Urinary bladder (tissue), 4 donors: ENCODE measurements at places on chromosomes 7 and 10. TPM values are rescaled to one million over a fixed set of nuclear protein-coding genes. Genes with fewer than 3 reads are reported as not detected.

DNA sequence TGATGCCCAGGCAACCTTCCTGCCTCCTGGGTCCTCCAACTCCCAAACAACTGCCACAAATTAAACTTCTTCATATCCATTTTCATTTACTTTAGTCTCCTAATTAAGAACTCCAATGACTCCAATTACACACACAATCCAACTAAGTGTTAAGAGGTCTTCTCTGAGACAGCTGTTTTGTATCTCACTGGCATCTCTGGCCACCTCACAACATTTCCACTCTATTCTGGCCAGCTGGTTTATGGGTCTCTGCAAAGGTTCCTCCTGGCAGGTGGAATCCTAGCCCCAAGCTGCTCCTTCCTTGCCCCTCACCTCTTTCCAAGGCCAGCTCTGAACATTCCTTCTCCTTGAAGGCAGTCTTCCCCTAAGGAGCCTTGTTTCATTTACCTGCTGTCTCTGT, 123.1 kb upstream of the HPS1 start:
- DNase-seq = no peak

DNA sequence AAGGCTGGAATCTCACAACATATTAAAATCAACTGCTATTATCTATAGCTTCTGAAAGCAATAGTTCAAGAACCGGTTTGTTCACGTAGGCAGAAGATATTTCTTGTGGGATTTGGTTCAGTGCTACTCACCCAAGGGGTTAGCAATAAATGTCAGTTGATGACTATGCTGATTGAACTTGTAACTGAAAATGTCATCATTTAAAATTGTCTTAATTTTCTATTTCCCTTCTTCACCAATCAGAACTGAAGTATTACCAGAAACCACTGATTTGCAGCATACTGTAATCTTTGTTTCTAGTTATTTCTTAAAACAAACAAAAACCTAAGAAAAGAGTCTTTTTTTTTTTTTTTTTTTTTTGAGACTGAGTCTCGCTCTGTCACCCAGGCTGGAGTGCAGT, 46.1 kb downstream of the CPEB3 start:
- DNase-seq = no peak

DNA sequence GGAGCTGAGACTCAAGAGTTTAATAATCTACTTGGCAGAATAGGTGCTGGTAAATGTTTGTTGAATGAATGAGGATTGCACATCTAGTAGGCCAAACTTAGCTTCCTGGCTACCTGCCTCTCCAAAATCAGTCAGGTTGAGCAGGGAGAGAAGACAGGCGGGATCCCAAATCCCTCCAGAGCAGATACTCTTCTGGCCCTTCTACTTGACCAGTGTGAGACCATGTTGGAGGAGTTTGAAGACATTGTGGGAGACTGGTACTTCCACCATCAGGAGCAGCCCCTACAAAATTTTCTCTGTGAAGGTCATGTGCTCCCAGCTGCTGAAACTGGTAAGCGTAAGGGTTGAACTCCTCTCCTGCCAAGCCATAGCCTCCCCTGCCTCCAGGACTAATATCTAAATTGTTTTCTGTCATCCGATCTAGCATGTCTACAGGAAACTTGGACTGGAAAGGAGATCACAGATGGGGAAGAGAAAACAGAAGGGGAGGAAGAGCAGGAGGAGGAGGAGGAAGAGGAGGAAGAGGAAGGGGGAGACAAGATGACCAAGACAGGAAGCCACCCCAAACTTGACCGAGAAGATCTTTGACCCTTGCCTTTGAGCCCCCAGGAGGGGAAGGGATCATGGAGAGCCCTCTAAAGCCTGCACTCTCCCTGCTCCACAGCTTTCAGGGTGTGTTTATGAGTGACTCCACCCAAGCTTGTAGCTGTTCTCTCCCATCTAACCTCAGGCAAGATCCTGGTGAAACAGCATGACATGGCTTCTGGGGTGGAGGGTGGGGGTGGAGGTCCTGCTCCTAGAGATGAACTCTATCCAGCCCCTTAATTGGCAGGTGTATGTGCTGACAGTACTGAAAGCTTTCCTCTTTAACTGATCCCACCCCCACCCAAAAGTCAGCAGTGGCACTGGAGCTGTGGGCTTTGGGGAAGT, 2.2 kb upstream of the MBLAC1 start:
- DNase-seq = no peak

DNA sequence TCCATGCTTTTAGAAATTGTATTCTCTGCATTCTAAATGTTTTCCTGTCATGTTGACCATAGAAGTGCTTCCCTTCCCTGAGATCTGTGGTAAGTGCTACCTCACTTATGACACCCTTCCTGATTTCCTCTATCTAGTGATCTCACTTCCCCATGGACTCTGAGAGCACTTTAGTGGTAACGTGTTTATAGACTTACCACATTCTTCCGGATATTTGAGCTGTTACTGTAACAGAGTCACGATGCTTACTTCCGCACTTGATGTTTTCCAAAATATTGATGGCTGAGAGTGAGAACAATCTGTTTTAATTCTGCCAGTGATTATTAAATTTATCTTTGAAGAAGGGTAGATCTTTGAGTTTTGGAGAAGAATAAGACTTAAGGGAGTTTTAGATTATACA, 60.1 kb upstream of the NAMPT start:
- no peak for DNase-seq

DNA sequence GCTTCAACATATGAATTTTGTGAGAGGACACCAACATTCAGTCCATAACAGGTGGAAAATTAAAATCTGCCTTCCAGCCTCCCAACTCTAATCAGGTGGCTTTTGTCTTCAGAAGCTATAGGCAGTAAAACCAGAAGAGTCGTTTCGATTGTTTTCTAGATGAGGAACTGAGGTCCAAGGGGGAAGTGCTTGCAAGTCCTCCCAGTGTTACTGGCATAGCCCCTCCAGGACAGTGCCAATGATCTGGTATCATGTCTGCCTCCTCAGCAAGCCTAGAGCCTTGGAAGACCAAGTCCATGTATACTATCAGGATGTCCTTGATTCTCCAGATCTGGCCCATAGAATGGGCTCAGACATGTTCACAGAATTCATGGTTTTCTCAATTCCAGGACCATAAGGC, 16.9 kb downstream of the CYP26A1 start:
- no peak for DNase-seq

DNA sequence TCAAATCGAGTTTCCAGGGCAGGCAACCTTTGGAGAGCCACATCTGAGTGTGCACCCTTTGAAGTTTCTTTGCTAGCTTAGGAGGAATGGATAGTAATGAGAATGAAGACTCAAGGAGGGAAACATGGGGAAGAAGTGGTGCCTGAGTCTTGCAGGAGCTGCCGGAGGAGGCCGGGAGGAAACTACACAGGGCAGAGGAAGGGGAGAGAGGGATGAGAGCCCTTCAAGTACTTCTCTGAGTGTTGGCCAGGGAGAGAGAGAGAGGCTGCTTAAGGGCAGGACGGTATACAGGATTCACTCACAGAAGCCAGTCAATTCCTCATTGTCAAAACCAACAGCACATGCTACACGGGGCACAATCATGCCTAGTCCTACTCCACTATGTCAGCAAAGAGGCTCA, 74.4 kb upstream of the ZNRF2 start:
- no peak for DNase-seq

DNA sequence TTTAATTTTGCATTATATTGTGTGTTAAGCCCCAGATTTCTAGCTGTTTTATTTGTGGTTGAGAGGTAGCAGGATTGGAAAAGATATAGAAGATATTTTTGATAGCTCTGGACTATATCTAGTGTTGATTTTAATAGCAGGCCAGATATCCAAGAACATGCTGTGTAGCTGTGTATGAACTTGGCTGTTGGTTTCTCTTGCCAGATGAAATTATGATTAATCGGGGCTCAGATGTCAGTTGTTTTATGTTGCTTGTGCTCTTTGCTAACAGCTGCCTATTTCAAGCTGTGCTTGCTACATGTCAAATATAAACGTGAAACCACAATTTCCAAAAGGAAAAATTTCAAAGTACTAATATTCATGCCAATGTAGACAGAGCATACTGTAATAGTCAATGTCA, 141.1 kb downstream of the GRM3 start:
- no peak for DNase-seq

DNA sequence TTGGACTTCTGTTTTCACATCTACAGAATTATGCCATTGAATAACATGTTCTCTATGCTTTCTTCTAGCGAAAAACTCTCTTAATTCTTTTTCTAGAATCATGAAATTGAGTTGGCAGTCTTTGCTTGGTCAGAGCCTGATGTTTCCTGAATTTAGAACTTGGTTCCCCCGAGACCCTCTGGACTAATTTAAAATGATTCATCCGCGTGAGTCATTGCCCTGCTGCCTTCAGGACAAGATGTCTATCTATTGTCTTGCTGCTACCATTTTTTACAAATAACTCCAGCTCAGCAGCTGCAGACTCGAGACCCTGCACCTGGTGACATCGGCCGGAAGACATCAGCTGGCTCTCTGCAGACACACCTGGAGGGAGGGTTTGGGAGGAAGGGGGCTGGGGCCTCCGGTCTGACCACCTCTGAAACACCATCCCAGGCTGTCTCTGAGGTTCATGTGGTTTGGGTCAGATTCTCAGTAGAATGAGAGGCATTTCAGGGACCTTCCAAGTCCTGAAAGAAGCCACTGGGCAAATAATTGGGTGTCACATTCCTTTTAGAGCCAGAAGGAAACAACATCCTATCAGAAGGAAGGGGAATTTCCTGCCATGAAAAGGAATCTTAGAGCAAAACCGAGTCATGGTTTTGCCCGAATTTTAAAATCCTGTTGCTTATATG, 20.9 kb upstream of the KLF6 start:
- no peak for DNase-seq

DNA sequence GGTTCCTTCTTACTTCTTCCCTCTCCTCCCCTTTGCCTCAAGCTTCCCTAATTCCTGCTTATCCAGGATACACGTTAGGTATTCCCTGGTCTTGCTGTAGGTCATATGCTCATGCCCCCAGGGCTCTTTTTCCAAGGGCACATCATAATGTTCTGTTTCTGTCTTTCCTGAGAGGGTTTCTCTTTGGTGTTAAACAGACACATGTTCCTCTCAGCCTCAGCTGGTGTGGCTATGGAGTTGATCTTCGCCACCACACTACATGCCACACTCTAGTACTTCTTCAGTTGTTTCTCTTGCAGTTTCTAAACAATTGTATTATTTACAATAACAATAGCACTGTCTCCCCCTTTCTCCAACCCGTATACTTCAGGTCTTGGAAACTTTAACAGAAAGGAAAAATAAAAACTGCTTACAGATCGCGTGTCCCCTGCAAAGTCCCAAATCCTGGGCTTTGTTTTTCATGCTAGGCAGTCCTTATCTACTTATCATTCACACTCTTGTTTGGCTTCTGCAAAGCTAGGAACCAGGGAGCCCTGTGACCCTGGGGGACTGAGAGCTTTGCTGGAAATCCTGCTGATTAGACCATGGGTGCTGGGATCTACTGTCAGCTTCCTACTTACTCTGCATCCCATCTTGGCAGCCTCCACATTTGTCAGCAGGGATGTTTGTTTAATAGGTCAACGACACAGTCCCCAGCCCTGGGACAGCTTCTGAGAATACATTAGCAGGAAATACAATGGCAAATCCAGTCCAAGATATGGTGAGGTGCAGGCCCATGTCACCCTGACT, 193.9 kb upstream of the BMPER start:
- DNase-seq = no peak

Gene PCLO
- 0.57 TPM for polyA plus RNA-seq

Gene RET
- polyA plus RNA-seq = 1.6 TPM

Gene CYP2C8
- 0.95 TPM for polyA plus RNA-seq

Gene SLC16A9
- 1.2 TPM for polyA plus RNA-seq

Gene COPS6
- polyA plus RNA-seq = 160 TPM

Gene RPEL1
- 0.08 TPM for polyA plus RNA-seq

Gene MYO1G
- polyA plus RNA-seq = 3.6 TPM
